ENCODE measurements at places on chromosomes 6 and 20.

DNA sequence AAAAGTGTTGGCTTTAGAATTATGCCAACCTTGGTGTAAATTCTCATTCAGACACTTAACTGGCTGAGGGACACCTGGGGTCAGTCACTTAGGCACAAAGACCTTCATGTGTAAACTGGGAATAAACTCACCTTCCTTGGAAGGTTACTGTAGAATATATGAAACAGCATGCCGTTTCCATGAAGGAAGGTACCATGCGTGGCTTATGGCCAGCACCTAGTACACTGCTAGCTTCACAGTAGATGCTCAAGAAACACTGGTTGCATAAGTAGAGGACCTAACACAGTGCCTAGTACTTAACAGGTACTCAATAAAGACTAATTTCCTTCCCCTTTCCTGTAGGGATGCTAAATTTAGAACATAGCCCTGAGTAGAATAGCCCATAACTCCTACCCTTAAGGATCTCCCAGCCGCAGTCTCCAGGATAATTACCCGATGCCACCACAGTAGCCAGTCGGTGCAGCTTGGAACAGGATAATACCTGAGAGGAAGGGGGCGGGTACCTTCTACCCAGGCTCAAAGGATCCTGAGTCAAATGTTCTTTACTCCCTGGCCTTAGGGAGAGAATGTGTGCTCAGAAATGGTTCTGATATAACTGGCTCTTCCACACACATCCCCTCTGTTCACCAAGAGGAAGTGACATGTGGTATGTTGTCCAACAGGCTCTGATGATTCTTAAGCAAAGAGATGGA is 3.6 kb downstream of the BCL2L1 start:
- DNase-seq = no peak

DNA sequence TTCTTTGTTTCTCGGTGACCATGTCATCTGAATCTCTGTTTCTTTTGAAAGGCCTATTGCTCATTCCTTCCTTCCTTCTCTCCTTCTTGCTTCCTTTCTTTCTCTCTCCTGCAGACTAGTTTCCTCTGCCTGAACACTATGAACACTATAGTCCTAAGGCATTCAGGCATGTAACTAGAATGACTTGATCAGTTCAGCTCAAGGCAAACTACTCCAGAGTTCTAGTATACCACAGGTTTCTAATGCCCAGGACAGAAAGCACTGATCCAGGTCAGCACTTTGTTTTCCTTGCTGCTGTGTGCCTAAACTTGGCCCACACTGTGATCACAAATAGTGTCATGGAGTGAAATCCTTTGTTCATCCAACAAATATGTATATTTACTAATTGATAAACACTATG is 324.1 kb upstream of the GJE1 start:
- DNase-seq = no peak

DNA sequence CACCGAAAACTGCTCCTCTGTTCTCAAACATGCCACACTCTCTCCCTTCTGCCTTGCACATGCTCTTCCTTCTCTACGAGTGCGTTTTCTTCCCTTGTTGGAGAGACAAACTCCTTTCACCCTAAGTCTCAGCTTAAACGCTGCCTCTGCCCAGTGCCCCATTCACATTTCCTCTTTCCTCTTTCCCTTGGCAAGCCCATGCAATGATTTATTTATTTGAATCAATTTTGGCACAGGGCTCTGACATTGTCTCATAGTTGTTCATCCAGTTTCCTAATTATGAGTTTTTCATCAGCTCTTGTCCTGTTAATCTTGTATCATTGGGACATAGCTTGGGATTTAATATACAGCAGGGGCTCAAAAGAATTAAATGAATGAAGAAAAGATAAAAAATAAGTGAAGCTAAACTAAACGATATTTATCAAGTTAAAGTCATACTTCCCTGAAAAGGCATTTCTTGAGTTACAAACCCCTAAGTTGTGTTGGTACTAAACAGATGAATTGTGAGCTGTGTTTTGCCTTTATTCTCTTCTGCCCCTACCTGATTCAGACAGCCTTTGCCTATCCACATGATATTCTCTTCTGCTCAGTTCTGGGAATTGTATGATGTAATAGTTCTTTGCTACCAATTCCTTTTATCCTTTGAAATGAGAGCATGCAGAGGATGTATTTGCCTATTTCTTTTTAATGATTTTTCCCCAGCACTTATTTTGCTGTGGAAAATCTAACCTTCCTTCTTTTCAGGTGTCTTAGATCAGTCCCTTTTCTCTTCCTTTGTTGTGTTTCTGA is 704.4 kb downstream of the UTRN start:
- no peak for DNase-seq

GRCh38 chr6:157291356-157291755 is 32.0 kb downstream of the TMEM242 start:
- no peak for DNase-seq

DNA sequence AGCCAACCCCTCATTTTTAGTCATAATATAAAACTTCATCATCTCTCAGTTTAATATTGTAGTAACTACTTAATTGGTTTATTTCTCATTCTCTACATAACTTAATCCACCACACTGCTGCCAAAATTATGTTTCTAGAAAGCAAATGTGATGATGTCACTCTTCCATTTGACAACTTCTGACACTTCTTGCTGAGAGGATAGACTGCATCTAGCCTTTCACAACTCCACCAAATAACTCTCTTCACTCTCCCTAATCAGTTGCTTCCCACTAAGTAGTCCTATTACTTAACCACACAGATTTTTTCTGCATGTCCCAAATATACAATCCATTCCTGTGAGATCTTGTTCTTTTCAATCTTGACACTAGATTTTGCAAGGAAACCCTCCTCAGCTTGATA is 951.3 kb downstream of the EPHA7 start:
- DNase-seq = no peak

DNA sequence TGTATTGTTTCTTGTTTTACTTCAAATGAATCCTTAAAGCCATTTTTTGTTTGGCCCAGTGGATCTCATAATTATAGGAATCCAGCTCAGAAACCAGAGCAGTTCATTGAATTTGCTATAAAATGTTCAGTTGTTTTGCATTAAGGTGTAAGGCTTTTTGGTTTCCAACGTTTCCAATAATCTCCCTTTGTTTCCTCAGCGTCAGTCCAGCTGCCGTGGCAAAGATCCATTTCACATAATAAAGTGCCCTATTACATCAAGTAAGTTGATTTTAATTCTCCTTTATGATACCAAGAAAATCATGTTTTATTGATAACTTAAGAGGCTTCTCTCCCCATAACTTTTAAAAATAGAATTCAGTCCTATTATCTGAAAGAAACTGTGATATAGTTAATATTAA is 472.6 kb downstream of the UTRN start:
- no peak for DNase-seq

DNA sequence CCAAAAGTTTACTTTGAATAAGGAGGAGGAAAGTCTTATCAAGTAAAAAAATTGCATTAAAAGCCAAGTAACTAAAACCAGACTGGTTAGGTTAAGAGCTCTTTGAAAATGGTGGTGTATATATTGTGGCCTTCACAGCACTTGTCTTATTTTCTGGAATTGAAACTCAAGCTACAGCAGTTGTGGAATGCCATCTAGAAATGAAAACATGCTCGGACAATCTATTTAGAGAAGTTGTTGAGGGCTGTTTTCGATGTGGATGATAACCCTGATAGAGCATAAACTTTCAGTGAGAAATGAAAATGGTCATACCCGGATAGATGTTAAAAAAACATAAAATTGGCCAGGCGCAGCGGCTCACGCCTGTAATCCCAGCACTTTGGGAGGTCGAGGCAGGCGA is 47.0 kb downstream of the ARID1B start:
- DNase-seq = no peak

DNA sequence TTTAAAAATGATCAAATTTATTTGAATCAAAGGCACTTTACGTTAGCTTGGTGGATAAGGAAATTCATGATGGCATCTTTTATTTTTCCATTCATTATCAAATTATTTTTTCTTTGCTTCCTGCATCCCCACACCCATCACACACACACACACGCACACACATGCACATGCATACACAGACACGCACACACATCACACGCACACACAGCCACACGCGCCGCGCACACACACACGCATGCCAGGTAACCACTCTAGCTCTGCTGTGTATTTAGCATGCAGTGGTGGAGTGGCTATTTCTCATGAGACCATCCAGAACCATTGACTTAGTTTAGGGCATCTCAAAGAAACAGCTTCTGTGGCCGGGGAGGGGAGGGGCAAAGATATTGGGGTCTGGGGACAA is 47.0 kb downstream of the GNAS start:
- no peak for DNase-seq

DNA sequence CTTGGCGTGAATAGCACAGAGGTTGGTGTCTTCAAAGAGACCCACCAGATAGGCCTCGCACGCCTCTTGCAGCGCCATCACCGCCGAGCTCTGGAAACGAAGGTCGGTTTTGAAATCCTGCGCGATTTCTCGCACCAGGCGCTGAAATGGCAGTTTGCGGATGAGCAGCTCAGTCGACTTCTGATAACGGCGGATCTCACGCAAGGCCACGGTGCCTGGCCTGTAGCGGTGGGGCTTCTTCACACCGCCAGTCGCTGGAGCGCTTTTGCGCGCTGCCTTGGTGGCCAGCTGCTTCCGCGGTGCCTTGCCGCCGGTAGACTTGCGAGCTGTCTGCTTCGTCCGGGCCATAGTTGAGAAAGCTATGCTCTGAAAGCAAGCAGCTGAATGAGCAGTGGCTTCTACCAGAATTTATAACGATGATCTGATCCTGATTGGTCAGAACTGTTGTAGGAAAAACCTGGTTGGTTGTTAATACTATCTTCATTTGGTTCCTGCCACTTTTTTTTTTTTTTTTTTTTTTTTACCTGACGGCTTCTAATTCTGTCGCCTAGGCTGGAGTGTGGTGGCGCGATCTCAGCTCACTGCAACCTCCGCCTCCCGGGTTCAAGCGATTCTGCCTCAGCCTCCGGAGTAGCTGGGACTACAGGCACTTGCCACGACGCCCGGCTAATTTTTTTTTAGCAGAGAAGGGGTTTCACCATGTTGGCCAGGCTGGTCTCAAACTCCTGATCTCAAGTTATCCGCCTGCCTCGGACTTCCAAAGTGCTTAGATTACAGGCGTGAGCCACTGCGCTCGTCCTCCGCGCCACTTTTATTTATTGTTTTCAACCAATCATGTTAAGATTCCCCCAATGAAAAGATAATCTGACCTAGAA is 21.5 kb downstream of the OR2B2 start:
- peak; percentile 72 for DNase-seq

DNA sequence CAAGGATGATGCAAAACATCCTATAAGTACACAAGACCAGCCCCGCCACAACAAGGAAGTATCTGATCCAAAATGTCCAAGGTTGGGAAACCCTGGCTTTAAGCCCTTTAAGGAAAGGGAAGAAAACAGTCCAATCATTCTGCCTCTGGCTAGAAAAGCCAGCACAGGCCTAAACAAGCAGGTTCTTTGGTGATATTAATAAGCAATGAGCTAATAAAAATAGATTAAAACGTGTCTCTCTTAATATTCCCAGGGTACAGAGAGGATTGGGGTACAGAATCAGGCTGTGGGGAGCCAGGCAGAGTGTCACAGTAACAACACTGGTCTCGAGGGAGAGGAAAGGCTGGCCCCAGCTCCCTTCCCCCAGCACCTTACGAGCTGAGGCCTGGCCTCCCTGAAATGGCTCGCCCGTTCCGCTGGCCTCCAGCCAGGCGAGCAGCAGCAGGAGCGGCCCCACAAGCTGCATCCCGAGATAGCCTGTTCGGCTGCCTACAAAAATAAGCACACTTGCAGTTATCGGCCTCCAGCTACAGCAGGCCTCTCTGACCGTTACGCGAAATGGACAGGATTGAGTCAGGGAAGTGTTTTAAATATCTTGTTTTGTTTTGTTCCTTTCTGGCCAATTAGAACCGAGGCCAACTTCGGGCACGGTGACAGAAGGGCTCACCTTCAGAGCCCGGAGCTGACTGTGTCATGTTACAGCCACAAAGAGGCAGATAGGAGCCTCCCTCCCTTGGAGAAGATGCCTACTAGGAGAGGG is 4.0 kb upstream of the ZMYND8 start:
- no peak for DNase-seq

DNA sequence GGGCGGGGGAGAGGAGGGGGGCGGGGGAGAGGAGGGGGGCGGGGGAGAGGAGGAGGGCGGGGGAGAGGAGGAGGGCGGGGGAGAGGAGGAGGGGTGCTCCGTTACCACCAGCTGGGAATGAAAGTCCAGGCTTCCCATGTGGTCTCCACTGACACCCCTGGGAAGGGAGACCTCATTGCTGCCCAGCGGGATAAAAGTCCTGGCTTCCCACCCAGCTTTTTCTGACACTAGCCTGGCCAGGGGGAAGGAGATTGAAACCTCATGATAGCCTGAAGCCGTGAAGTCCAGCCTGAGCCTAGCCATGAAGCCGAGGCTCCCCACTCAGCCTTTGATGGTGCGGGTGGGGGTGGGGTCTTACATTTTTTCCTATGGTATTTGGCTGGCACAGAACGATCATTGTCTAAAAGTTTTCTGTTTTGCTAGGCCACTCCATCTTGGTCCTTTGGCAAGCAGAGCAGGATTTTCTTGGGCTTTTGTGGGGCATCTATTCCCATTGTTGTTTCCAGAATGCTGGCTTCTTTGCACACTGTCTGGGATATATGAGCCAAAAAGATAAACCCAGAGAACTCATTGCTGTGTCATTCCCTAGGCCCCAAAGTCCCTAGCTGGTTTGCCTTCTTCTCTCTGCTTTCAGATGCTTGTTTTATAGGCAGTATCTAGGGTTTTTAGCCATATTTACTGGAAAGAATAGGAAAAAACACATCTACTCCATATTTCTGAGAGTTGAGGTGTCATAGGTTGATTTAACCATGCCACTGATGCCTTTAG is 67.9 kb upstream of the RNF24 start:
- DNase-seq = no peak

- DNase-seq = no peak
These were observed 318.3 kb downstream of the HACE1 start for GRCh38 chr6:104541411-104541810.

DNA sequence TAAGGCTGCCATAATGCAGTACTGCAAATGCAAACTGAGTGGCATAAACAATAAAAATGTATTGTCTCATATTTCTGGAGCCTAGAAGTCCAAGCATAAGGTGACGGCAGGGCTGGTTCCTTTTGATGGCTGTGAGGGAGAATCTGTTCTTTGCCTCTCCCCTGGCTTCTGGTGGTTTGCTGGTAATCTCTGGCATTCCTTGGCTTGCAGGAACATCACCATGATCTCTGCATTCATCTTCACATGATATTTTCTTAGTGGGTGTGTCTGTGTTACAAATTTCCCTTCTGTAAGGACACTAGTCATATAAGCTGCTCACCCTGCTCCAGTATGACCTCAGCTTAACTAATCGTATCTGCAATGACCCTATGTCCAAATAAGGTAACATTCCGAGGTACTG is 1104.2 kb upstream of the CITED2 start:
- no peak for DNase-seq

DNA sequence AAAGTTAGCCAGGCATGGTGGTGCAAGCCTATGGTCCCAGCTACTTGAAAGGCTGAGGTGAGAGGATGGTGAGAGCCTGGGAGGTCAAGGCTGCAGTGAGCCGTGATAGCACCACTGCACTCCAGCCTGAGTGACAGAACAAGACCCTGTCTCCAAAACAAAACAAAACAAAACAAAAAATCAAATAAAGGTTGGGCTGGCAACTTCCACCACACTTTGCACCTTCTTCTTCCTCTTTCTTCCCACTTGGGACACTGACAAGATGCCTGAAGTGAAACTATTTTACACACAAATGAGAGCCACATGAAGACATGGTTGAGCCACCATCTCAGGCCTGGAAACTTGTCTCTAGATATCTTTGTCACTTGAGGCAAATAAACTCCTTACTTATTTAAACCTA is 53.8 kb upstream of the CCDC28A start:
- DNase-seq = no peak
